ENCODE measurements at places on chromosomes 12 and 14. TPM values are rescaled to one million over a fixed set of nuclear protein-coding genes. Genes with fewer than 3 reads are reported as not detected.

Gene B4GALNT1
- 0.35 TPM for total RNA-seq

Gene KRT74
- total RNA-seq = not detected

Gene TSPAN8
- total RNA-seq = 1.6 TPM

Gene KRT71
- total RNA-seq = not detected

Gene CIT
- total RNA-seq = 61.8 TPM

Gene AMDHD1
- not detected for total RNA-seq

Gene ASB2
- total RNA-seq = not detected

Gene ARID2
- total RNA-seq = 28.9 TPM

Gene TCTN1
- 21.1 TPM for total RNA-seq

Gene ACSS3
- total RNA-seq = 0.53 TPM

Gene SLC5A8
- not detected for total RNA-seq

Gene GDF3
- total RNA-seq = 4.1 TPM

Gene SLC17A8
- total RNA-seq = not detected

Gene ACADS
- total RNA-seq = 9.5 TPM

Gene ACOT4
- total RNA-seq = 0.69 TPM

Gene KRT5
- total RNA-seq = 0.86 TPM

Gene TEDC1
- total RNA-seq = 29.9 TPM

Gene WNT1
- total RNA-seq = not detected

Gene LYZ
- not detected for total RNA-seq

Gene PELI2
- 13.0 TPM for total RNA-seq

Gene SMCO2
- 1.2 TPM for total RNA-seq

Gene LRTM2
- total RNA-seq = not detected

Gene CCDC38
- not detected for total RNA-seq

Gene SUPT16H
- 100 TPM for total RNA-seq

Gene AVPR1A
- total RNA-seq = not detected

Gene C14orf180
- not detected for total RNA-seq

Gene TBX5
- not detected for total RNA-seq

Gene FGF23
- total RNA-seq = not detected

Measured in endothelial cell of umbilical vein (primary cell).